ENCODE measurements at places on chromosomes 7 and 10. TPM values are rescaled to one million over a fixed set of nuclear protein-coding genes. Genes with fewer than 3 reads are reported as not detected.

The AOC1 gene
- total RNA-seq = not detected

DNA sequence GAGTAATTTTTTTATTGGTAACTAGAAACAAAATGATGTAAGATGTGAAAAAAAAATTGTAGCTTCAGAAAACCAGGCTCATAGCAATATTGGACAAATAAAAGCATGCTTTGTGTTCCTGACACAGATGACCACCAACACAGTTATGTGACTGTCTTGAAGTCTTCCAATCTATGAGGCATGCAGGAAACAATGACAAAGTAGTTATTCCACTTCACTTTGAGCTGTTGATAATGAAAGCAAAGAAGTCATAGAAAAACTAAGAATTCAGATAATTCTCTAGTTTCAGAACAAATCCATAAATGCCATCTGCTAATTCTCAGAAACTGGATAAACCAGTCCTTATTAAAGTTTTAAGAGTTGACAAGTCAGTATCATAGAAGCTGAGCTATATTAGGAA is 378.4 kb upstream of the SEMA3D start:
- H3K27me3 ChIP-seq = no peaks in the 10 kb centered on the region
- DNase-seq = no peak
- no peaks in the 10 kb centered on the region for H3K4me1 ChIP-seq
- H3K4me3 ChIP-seq = no peak overlapping the region

The TNPO3 gene
- total RNA-seq = 30.6 TPM

- H3K4me3 ChIP-seq = no peak overlapping the region
- H3K36me3 ChIP-seq = no peaks in the 10 kb centered on the region
- H3K27me3 ChIP-seq = no peaks in the 10 kb centered on the region
- no peak overlapping the region for H3K27ac ChIP-seq
- DNase-seq = no peak
These were observed 77.3 kb upstream of the NXPH1 start for GRCh38 chr7:8356071-8356470.

All from ovary (tissue), 10 donors.